ENCODE measurements at places on chromosomes 3 and 15. TPM values are rescaled to one million over a fixed set of nuclear protein-coding genes. Genes with fewer than 3 reads are reported as not detected.

DNA sequence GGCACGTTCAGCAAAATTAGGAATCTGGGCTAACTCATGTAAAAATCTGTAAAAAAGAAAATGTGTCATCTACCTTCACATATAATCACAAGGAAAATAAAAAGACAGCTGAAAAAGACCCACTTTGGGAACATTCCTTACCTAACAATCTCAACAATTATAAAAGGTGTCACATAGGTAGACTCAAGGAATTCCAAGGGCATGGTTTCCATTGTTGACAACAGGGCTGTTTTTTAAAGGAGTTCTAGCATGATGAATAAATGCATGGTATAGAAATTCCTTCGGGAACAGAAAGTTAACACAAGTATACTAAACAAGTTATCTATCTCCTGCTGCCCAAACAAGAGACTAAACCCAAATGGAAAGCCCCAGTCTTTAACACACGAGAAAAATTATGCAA is 184.2 kb downstream of the GREM1 start:
- no peaks in the 10 kb centered on the region for H3K36me3 ChIP-seq
- DNase-seq, result no peak
- H3K27me3 ChIP-seq, result no peaks in the 10 kb centered on the region
- no peaks in the 10 kb centered on the region for H3K4me1 ChIP-seq
- no peak overlapping the region for H3K27ac ChIP-seq

- H3K27ac ChIP-seq, result no peak overlapping the region
- DNase-seq, result no peak
- no peaks in the 10 kb centered on the region for H3K4me1 ChIP-seq
- H3K27me3 ChIP-seq, result no peaks in the 10 kb centered on the region
- no peak overlapping the region for H3K4me3 ChIP-seq
- H3K36me3 ChIP-seq, result no peaks in the 10 kb centered on the region
Measured at GRCh38 chr3:108744762-108745161, 12.4 kb downstream of the RETNLB start.

DNA sequence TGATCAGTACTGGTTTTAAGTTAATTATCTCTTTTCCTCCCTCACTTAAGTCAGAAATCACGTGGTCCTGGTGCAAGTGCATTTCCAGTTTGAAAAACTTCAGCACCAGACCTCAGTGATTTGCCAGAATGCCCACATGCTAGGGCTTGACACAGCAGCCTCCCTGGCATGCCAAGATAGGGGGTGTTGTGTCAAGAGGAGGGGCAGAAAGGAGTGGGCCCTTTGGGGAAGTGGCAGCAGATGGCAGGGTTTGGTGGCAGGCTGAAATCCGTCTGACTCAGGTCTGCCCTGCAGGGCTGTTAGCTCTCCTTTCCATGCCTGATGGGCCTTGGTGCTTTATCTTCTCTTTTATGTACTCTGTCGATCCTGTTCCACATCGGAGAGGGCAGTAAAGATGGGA is 23.4 kb downstream of the PXK start:
- H3K4me1 ChIP-seq, result peaks cover 26% of the 10 kb centered on the region
- H3K36me3 ChIP-seq, result no peaks in the 10 kb centered on the region
- no peaks in the 10 kb centered on the region for H3K27me3 ChIP-seq
- DNase-seq, result peak; percentile 33

GRCh38 chr3:10248984-10249748 is 907 bp downstream of the TATDN2 start:
- H3K4me3 ChIP-seq, result peak overlapping the region; percentile 74
- peak; percentile 51 for DNase-seq
- H3K36me3 ChIP-seq, result peaks cover 3% of the 10 kb centered on the region
- H3K27me3 ChIP-seq, result no peaks in the 10 kb centered on the region
- peaks cover 38% of the 10 kb centered on the region for H3K4me1 ChIP-seq
- peak overlapping the region; percentile 90 for H3K27ac ChIP-seq

Gene SAMMSON
- not detected for total RNA-seq

DNA sequence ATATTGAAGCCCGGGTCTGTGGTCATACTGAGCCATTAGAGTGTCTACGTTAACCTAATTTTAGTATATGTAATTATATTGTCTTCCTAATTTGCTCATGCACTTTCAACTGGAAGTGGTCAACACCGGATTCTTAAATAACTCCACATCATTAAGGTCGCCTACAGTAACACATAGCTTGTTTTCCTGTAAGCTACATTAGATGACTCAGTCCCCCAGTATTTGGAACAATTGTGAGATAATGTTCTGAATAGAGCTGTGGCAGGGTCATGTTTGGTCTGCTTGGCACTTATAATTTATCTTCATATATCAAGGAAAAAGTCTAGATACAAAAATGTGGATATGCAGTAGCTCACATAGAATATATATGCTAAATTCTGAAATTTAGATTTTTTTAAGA is 486.2 kb downstream of the IGSF11 start:
- no peaks in the 10 kb centered on the region for H3K27me3 ChIP-seq
- DNase-seq, result no peak
- H3K4me3 ChIP-seq, result no peak overlapping the region

DNA sequence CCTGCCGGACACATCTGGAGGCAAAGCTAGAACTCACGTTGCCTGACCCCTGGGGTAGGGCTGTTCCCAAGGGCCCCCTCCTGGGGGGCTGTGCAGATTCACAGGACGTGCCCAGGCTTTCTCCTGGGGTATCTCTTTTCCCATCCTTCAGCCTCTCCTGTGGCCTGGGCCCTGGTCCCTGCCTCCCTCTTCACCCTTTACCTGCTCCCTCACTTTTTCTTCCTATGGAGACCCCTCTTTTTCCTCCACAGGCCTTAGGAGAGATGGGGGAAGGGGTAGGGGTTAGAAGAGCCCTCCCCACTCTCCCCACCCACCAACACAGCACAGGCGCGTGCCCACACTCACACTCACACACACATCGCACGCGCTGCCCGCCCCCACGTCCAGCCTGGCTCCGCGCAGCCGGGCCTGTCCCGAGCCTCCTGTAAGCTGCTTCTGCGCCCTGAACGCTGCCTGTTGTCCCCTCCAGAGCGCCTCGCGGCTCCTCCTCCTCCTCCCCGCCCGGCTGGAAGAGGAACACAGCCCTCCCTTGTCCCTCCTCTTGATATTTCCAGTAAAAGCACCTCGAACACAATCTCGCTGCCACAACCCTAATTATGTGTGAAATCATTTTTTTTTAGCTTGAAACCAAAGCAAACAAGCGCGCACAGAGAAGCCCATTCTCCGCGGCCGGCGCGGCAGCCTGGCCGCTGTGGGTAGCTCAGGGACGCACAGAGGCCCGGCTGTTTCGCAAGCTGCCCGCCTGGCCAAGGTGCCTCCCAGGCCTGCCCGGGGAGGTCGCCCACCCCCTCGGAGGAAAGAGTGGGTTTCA is 33.9 kb upstream of the ACAN start:
- H3K4me1 ChIP-seq, result no peaks in the 10 kb centered on the region
- H3K27me3 ChIP-seq, result no peaks in the 10 kb centered on the region
- H3K27ac ChIP-seq, result no peak overlapping the region
- no peak overlapping the region for H3K4me3 ChIP-seq

- no peaks in the 10 kb centered on the region for H3K4me1 ChIP-seq
- H3K36me3 ChIP-seq, result no peaks in the 10 kb centered on the region
- H3K4me3 ChIP-seq, result no peak overlapping the region
- no peak overlapping the region for H3K27ac ChIP-seq
- no peaks in the 10 kb centered on the region for H3K27me3 ChIP-seq
Measured at GRCh38 chr3:126570103-126570541, 11.4 kb upstream of the C3orf22 start.

Gene ZNF662
- 7.1 TPM for total RNA-seq

DNA sequence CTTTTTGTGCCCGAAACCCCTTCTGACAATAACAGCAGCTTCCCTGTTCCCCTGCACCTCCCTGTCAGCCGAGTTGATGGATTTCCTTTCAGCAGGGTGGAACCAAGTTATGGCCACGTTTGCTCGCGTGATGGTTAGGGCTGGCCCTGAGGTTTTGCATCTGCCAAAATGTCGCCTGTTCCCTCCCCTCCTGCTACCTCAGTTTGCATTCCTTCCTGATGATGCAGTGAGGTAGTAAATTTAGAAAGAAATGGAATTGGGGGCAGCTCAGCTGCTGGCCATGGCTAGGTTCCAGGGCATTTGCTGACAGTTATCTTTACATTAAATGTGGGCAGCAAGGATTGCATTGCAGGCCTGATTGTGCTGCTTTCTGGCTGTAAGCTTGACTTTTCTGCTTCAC is 13.2 kb downstream of the LIMD1 start:
- peak overlapping the region; percentile 4 for H3K27ac ChIP-seq
- no peak for DNase-seq
- H3K36me3 ChIP-seq, result peaks cover 18% of the 10 kb centered on the region
- H3K27me3 ChIP-seq, result no peaks in the 10 kb centered on the region
- H3K4me1 ChIP-seq, result peaks cover 49% of the 10 kb centered on the region

DNA sequence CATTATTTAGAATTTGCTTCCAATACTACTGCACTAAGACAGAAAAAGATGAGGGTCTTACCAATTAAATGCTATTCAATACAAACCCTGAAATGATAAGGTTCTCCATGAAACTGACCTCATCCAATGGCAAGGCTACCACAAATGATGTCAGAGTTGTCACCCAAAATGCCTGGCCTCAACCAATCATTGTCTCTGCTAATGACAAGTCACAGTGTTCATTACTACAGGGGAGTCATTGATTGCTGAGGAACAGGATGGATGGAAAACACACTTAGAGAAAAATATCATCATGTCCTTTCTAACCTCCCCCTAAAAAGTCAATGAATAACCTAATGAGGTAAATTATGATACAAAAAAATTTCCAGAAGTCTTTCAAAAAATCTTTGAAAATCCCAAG is 91.0 kb downstream of the FOXP1 start:
- no peak overlapping the region for H3K27ac ChIP-seq
- H3K4me1 ChIP-seq, result peaks cover 3% of the 10 kb centered on the region
- DNase-seq, result no peak
- no peaks in the 10 kb centered on the region for H3K27me3 ChIP-seq
- H3K4me3 ChIP-seq, result no peak overlapping the region

Gene SLC35G2
- total RNA-seq, result 8.2 TPM

DNA sequence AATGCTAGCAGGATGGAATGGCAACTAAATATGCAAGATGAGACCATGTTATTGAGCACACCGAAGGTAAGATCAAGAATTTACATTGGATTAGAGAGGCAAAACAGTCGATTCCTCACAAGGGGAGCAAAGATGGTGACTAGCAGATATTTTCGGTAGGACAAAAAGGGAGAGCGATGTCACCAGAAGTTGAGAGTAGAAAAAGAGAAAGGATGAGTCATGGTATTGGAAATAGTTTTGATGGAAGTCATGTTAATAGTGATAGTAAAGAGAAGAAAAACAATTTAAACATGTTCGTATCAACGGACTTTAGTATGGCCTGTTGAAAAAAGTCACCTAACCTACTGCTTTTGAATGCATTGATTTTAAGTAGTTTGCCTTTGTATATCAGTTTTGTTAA is 55.0 kb downstream of the UBE2E2 start:
- H3K36me3 ChIP-seq, result no peaks in the 10 kb centered on the region
- peaks cover 5% of the 10 kb centered on the region for H3K4me1 ChIP-seq
- H3K27me3 ChIP-seq, result no peaks in the 10 kb centered on the region
- H3K27ac ChIP-seq, result no peak overlapping the region
- DNase-seq, result no peak

DNA sequence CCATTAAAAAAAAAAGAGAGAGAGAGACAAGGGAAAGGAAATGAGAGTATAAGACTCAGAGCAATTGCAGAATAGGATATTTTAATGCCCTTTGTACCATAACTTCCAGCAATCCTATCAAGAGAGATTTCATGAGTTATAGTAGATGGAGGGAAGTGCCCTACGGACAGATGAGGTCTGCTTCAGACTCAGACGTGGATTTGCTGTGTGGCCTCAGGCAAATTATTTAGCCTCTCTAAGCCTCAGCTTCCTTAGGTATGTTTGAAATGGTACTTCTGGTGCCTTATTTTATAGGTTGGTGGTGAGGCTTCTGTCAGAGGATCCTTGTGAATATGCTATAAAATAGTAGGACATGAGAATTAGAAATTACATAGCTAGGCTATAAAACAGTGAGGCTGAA is 448.2 kb downstream of the EDEM1 start:
- H3K36me3 ChIP-seq, result no peaks in the 10 kb centered on the region
- DNase-seq, result no peak
- H3K27ac ChIP-seq, result no peak overlapping the region
- H3K27me3 ChIP-seq, result no peaks in the 10 kb centered on the region
- H3K4me1 ChIP-seq, result no peaks in the 10 kb centered on the region
- H3K4me3 ChIP-seq, result no peak overlapping the region

Gene GOLGA8G
- total RNA-seq, result not detected

DNA sequence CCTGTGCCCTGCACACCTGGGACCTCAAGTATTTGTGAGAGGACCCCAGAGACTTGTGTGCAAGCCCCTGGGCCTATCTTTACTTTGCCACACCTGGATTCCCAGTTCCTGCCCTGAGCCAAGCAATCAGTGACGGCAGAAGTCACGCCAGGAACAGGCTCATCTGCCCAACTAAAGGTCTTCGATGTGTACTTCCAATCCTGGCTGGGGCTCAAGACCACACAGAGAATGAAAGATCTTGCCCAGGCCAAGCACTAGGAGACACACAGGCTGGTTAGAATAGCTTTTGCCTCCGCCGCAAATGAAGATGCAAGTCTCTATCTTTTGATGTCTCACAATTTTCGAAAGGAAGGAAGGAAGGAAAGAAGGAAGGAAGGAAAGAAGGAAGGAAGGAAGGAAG is 228.8 kb downstream of the OCA2 start:
- H3K36me3 ChIP-seq, result no peaks in the 10 kb centered on the region
- H3K4me3 ChIP-seq, result no peak overlapping the region
- H3K27me3 ChIP-seq, result no peaks in the 10 kb centered on the region
- no peak overlapping the region for H3K27ac ChIP-seq

DNA sequence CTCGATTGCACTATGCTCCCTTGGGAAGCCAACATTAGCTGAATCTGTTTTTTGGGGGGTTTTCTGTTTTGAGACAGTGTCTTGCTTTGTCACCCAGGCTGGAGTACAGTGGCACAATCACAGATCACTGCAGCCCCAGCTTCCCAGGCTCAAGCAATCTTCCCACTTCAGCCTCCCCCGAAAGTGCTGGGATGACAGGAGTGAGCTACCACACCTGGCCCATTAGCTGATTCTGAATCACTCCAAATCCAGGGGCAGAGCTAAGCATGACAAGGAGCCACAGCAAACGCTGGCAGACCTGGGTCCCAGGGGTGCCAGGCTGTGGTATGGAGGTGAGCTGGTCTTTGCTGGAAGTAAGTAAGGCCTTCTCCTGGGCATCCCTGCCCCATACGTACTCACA is 18.9 kb downstream of the POC1A start:
- H3K27ac ChIP-seq, result no peak overlapping the region
- no peak for DNase-seq
- H3K4me1 ChIP-seq, result peaks cover 39% of the 10 kb centered on the region
- no peaks in the 10 kb centered on the region for H3K36me3 ChIP-seq

DNA sequence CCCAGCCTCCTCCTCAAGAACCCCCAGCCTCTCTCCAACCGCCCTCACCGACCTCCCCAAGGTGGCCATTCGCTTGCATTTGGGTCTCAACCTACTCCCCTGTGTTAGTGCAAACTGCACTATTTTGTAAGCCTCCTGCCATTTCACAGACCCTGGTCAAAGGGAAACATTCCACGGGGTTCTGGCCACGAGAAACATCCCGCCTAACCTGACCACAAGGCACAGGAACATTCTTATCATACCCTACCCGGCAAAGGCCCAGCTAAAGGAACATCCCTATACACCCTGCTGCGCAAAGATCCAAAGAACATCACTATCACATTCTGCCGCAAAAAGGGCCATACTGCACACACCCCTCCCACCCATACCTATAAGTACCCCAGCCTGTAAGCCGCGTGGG is 22.9 kb downstream of the RPSA start:
- no peak overlapping the region for H3K4me3 ChIP-seq
- no peaks in the 10 kb centered on the region for H3K27me3 ChIP-seq
- no peak for DNase-seq
- H3K36me3 ChIP-seq, result no peaks in the 10 kb centered on the region
- peak overlapping the region; percentile 40 for H3K27ac ChIP-seq
- peaks cover 10% of the 10 kb centered on the region for H3K4me1 ChIP-seq

Measured in upper lobe of left lung (tissue), 6 donors.